ENCODE measurements at places on chromosomes 11 and 22. TPM values are rescaled to one million over a fixed set of nuclear protein-coding genes. Genes with fewer than 3 reads are reported as not detected.

DNA sequence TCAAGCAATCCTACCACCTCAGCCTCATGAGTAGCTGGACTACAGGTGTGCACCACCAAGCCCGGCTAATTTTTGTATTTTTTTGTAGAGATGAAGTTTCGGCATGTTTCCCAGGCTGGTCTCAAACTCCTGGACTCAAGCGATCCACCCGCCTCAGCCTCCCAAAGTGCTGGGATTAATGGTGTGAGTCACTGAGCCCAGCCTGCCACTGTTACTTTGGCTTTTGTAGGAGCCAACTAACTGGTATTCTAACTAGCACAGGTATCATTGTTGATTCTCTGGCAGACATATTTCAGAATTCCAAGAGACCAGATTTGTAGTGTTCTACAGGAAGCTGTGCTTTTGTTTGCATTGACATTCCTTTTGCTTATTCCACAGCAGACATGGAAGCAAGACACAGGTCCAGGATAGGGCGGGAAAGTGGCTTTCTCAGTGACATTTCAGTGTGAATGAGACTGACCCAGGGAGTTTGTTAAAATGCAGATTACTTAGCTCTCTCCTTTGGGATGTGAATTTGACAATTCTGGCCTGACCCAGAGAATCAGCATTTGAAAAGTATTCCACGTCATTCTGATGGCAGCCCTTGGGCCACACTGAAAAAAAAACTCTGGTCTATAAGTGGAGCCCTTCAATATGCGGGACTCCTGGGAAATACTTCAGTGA lies 52.2 kb upstream of the PAX6 start:
- no peak overlapping the region for H3K4me3 ChIP-seq
- H3K27me3 ChIP-seq, result peaks cover 67% of the 10 kb centered on the region
- no peak overlapping the region for H3K27ac ChIP-seq
- DNase-seq, result no peak

DNA sequence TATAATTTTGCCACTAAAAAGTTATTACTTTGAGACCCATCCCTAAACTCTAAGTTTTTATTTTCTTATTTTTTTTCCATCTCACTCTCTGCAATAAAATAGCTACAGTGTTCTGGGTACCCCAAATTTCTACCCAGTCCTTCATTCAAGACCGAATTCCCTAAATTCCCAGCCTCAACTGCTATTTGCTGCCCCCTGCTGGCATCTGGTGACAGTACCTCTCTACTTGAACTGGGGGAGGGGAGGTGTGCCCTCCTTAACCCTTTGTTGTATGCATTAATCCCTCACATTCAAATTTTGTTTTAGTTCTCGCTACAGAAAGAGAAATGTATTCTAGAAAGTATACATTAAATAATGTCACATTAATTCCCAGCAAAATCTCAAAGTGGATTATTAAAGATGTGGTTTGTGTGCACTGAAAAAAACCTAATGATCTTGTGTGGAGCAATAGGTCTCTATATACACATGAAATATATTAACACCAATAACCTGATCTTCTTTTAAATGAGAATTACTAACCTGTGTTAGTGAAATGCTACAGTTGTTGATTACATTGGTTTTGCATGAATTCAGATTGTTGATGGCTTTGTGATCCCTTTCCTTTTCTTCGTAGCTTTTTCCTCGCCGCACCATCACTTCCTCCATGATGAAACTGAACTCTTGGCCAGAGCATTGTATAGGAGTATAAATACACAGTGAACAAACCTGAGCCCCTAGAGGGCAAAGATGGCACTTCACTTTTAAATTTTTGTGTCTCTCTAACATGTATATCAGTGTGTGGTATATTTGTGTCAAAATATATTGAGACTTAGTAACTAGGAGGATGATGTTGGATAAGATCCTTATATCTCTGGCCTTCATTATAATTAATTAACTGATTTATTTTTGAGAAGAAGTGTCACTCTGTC lies 590.0 kb downstream of the METTL15 start:
- no peak overlapping the region for H3K27ac ChIP-seq
- no peaks in the 10 kb centered on the region for H3K36me3 ChIP-seq
- peak; percentile 38 for DNase-seq
- no peaks in the 10 kb centered on the region for H3K4me1 ChIP-seq

GRCh38 chr11:2942872-2943710 lies 13.9 kb upstream of the PHLDA2 start:
- peak overlapping the region; percentile 1 for H3K27ac ChIP-seq
- H3K4me3 ChIP-seq, result no peak overlapping the region
- no peak for DNase-seq

DNA sequence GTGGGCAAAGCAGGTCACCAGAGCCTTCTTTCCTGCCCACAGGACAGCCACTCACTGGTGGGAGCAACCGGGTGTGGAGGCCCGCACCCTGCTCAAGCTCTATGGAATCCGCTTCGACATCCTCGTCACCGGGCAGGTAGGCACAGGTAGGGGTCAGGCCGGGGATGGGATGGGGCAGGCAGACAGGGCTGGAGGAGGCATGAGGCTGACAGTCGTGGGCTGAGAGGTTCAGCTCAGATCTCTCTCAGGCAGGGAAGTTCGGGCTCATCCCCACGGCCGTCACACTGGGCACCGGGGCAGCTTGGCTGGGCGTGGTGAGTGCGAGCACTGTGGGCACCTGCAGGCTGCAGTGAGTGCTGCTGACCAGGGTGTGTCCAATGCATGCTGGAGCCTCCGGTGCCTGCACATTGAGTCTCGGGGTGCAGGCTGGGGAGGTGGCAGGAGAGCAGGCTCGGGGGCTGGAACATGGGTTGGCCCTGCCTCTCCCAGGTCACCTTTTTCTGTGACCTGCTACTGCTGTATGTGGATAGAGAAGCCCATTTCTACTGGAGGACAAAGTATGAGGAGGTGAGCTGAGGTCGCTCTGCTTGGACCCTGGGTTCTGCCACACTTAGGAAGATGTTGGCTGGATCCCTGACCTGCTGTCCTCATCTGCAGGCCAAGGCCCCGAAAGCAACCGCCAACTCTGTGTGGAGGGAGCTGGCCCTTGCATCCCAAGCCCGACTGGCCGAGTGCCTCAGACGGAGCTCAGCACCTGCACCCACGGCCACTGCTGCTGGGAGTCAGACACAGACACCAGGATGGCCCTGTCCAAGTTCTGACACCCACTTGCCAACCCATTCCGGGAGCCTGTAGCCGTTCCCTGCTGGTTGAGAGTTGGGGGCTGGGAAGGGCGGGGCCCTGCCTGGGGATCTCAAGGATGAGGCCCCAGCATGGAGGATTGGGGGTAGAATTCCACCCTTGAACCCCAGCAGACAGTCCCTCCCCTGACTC lies 6.3 kb downstream of the SLC7A4 start:
- H3K4me3 ChIP-seq, result no peak overlapping the region
- no peak overlapping the region for H3K27ac ChIP-seq
- peaks cover 27% of the 10 kb centered on the region for H3K27me3 ChIP-seq
- H3K36me3 ChIP-seq, result no peaks in the 10 kb centered on the region
- peaks cover 8% of the 10 kb centered on the region for H3K4me1 ChIP-seq
- no peak for DNase-seq

- no peaks in the 10 kb centered on the region for H3K36me3 ChIP-seq
- no peak overlapping the region for H3K4me3 ChIP-seq
- H3K27me3 ChIP-seq, result no peaks in the 10 kb centered on the region
- H3K4me1 ChIP-seq, result peaks cover 20% of the 10 kb centered on the region
Observed at GRCh38 chr11:103903621-103904323, 132.7 kb upstream of the DDI1 start.

DNA sequence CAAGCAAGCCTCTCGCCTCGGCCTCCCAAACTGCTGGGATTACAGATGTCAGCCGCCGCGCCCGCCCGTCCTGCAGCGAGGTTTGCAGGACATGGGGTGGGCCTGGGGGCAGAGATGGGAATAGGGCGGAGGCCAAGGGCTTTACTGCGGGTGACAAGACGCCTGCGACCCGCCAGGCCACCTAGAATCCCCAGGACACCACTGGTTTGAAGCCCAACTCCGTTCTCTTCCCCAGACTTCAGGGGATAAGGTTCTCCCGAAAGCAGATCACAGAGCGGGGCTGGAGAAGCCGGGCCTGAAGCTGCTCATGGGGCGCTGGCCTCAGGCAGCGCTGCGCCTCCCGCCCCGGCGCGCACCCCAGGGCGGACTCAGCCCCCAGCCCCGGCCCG lies 354 bp downstream of the POLR2L start:
- no peaks in the 10 kb centered on the region for H3K27me3 ChIP-seq
- peak overlapping the region; percentile 97 for H3K27ac ChIP-seq
- H3K36me3 ChIP-seq, result peaks cover 37% of the 10 kb centered on the region
- H3K4me1 ChIP-seq, result peaks cover 99% of the 10 kb centered on the region
- no peak for DNase-seq

DNA sequence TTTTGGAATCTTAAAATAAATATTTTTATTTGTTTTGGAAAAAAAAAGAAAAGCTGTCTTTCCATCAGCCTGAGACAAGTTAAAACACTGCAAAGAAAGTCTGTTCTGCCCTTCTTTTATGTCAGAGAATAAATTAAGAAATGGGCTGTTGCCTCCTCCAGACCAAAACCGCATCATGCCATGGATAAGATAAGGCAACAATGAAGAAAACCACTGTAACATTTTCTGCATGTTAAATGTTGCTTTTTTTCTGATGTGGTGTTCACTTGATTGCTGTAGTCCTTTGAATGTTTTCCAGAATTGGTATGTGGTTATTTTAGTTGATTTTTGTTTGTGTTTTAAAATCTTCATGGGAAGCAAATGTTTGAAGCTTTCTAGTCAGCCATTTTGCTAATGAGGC lies 319.2 kb upstream of the CNTN5 start:
- H3K4me1 ChIP-seq, result no peaks in the 10 kb centered on the region
- H3K4me3 ChIP-seq, result no peak overlapping the region
- H3K27ac ChIP-seq, result no peak overlapping the region
- no peaks in the 10 kb centered on the region for H3K36me3 ChIP-seq
- no peaks in the 10 kb centered on the region for H3K27me3 ChIP-seq

DNA sequence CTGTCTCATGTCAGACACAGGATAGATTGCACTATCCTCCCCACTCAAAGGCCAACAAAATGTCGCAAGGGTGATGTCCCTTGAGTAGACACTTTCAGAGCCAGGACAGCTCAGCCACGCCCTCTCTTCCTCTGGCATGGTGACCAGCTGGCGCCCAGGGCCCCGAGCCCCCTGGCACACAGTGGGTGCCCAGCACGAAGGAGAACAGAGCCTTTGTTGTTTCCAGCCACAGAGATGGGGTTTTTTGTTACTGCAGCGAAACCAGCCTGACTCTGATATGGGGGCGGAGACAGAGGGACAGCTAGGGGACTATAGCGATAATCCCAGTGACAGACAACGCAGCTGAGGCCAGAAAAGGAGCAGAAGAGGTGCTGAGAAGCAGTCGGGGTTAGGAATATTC lies 23.3 kb upstream of the CCND1 start:
- no peaks in the 10 kb centered on the region for H3K27me3 ChIP-seq
- no peak overlapping the region for H3K27ac ChIP-seq
- H3K4me1 ChIP-seq, result no peaks in the 10 kb centered on the region
- no peak for DNase-seq
- H3K36me3 ChIP-seq, result no peaks in the 10 kb centered on the region

- H3K27me3 ChIP-seq, result no peaks in the 10 kb centered on the region
- DNase-seq, result no peak
- H3K36me3 ChIP-seq, result no peaks in the 10 kb centered on the region
- no peaks in the 10 kb centered on the region for H3K4me1 ChIP-seq
- no peak overlapping the region for H3K27ac ChIP-seq
Observed at GRCh38 chr11:36333468-36333867, 37.4 kb downstream of the PRR5L start.

DNA sequence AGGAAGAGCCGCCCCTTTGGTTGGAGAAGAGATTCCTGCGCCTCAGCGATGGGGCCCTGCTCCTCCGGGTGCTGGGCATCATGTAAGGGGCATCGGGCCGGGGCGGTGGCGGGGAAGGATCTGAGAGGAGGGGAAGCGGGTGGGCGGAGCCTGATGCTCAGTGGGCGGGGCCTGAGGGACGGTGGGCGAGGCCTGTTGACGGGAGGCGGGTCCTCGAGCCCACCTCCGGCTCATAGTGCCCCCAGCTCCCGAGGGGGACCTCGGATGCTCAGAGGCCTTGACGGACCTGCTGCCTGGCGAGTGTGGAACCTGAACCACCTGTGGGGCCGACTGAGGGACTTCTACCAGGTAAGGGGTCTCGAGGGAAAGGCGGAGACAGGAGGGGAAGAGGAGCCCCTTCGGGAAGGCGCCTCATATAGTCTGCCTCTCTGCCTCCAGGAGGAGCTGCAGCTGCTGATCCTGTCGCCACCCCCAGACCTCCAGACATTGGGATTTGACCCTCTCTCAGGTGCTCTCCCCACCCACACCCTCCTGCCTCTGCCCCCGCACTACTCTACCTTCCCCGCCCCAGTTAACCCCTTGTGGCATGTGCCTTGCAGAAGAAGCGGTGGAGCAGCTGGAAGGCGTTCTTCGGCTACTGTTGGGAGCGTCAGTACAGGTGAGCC lies 799 bp downstream of the CCDC88B start:
- H3K36me3 ChIP-seq, result no peaks in the 10 kb centered on the region
- H3K27me3 ChIP-seq, result peaks cover 7% of the 10 kb centered on the region
- no peak overlapping the region for H3K27ac ChIP-seq
- no peak for DNase-seq
- peaks cover 18% of the 10 kb centered on the region for H3K4me1 ChIP-seq
- peak overlapping the region; percentile 36 for H3K4me3 ChIP-seq

DNA sequence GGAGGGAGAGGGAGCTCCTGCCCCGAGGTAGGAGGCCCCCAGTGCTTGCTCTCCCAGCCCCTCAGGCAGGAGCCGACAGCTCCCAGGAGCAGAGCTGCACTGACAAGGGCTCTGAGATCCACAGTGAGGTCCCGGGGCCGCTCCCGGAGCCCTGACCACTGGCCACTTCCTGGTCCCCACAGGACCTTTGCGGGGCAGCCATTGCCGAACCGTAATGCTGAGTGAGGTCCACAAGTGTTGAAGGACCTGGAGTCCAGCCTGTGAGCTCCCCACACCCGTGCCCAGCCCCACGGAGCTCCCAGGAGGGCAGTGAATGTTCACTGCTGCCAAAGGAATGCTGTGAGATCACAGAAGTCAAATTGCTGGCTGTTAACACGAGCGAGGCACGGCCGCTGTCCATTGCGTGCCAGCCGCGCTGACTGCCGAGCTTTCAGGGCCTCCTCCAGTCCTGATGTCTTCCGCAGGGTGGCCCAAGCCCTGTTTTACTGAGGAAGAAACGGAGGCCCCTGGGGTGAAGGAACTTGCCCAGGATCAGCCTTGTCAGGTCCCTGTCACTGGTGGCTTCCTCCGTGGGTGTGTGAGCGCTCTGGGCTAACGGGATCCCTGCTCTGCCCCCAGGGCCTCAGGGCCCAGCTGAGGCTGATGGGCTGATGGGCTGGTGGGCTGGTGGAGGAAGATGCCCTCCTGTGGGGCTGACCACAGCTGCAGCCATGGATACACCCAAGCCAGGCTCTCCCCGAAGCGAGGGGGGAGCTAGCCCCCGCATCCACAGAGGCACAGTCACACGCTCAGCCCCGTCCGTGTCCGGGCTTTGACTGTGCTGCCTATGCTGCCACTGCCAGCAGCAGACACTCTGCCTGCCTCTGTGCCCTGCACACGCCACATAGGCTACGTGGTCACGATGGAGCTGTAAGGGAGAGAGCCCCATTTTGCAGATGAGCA lies 70.8 kb downstream of the WNT7B start:
- H3K27ac ChIP-seq, result peak overlapping the region; percentile 61
- DNase-seq, result peak; percentile 38
- peak overlapping the region; percentile 13 for H3K4me3 ChIP-seq

The LDLRAD3 gene
- total RNA-seq, result 1.0 TPM

The PTGDR2 gene
- 2.3 TPM for total RNA-seq

The TCF20 gene
- total RNA-seq, result 17.2 TPM

The LARGE1 gene
- total RNA-seq, result 117 TPM

The CECR2 gene
- total RNA-seq, result 3.1 TPM
